IMR-90 (cell line): ENCODE measurements at places on chromosomes 6 and 20.

DNA sequence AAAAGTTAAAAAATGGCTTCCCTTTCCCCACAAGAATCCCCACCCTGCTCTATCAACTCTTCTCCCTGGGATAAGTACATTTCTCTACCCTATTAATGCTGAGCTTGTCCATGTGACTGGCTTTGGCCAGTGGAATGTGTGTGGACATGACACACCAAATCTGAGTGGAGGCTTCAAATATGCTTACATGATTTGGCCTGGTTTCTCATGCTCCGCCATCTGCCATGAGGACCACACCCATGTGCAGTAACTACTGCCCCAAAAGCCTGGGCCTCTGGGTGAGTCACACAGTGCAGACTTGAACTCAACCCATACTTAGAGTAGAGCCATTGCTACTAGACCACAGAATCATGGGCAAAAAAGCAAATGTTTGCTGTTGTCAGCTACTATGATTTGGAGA, 65.4 kb downstream of the PRND start:
- DNase-seq, result peak; percentile 47

DNA sequence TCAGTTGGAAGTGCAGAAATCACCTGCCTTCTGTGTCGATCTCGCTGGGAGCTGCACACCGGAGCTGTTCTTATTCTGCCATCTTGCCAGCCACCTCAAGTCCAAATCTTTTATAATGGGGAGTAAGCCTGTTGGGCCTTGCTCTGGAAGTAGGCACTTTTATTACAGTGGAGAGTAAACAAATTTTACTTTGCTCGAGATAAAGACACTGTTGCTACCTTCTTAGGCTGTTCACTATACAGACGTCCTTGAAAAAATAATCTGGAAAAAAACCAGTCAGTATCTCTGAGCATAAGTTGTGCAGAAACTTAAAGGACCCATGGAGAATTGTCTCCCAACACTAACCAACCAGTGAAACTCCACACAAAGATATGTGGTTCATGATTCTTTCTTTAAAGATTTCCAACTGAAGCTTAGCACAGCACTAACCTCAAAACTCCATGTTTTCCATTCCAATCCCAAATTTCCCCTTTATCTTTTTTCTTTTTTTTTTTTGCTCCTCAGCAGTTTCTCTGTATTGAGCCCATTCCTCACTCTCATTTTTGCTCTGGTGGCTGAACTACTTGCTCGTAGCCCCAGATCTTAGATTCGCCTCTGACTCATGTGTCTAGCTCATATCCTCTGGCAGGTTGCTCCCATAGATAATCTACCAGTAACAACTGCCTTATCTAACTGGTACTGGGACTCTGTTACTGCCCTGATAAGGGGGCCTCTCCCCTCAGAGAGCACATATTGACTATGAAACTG, 34.3 kb upstream of the COL9A1 start:
- DNase-seq, result no peak

- no peak for DNase-seq
Observed at GRCh38 chr6:48613231-48613949, 502.4 kb upstream of the PTCHD4 start.

DNA sequence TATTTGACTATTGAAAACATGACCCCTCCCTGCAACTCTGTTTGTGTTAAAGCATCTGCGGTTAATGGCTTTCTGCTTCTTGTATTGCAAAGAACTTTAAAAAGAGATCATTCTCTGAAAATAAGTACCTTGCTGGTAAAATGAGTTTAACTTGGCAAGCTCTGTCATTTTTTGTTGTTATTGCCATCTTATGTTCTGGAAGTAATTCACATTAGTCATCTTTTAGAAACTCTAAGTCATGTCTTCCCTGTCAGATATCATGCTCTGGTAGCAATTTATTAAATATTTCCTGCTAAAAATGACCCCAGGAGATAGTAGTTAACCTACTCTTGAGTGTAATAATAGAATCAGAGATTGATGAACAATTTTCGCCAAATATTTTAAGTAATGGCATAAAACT, 890.6 kb downstream of the KIF16B start:
- DNase-seq, result no peak
